ENCODE measurements at places on chromosomes 1 and 21. TPM values are rescaled to one million over a fixed set of nuclear protein-coding genes. Genes with fewer than 3 reads are reported as not detected.

GRCh38 chr1:14850563-14850962, 252.1 kb downstream of the KAZN start:
- peak; percentile 73 for DNase-seq

GRCh38 chr1:32988665-32989064, 24.1 kb upstream of the RNF19B start:
- no peak for DNase-seq

Gene SELL
- not detected for total RNA-seq

- no peak for DNase-seq
Measured at GRCh38 chr1:243628476-243628907, 221.6 kb downstream of the AKT3 start.

GRCh38 chr1:201721082-201722049, 107.6 kb upstream of the IPO9 start:
- DNase-seq, result no peak

GRCh38 chr1:247493106-247493505, 35.2 kb upstream of the OR2B11 start:
- DNase-seq, result no peak

DNA sequence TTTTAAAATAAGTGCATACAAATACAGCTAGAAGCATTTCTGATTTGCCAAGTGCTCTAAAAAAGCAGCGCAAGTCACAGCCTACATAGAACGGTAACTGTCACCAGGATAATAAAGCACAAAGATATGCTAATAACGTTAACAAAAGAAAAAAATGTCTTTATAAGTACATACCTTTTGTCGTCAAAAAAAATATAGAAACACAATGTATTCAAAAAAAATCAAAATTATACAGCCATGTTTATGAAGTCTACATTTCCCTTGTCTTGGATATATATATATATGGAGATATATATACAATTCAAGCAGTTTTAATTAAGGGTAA, 3.2 kb downstream of the IRF2BP2 start:
- DNase-seq, result no peak

DNA sequence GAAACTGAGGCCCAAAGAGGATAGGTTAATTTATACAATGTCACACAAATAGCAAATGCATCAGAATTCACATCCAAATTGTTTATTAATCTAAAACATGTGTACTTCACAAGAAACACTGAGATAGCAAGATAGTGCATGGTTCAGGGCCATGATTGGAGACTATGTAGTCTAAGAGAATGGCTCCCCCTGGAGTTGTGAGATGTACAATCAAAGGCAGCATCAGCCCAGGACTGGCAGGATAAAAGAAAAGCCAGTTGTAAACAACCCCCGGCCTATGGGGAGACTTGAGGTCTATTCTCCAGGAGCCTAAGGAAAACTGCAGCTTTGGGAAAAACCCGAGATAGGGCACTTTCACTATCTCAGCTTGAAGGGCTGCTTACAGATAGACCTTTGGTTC, 511.0 kb downstream of the OMA1 start:
- no peak for DNase-seq

DNA sequence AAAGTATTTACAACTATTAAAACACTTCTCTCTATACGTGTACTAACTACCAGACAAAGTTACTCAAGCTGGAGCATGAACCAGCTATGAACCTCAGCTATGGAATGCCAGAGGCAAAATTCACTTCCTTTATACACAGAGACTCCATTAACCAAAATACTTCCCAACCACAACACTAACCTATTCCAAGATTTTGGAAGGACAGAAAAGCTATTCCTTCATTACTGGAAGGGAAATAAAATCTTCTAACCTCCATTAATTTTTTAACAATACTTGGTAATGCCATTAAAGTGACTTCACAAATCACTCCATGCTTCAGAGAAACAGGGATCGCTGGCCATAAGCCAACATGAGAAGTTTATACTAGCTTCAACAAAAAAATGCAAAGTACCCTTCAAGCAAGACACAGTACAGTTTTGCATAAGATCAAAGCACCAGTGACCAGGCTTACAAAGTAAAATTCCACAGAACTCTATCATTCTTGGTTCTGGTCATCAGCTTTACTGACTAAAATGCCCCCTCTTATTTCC, 58.0 kb downstream of the PUM1 start:
- no peak for DNase-seq

DNA sequence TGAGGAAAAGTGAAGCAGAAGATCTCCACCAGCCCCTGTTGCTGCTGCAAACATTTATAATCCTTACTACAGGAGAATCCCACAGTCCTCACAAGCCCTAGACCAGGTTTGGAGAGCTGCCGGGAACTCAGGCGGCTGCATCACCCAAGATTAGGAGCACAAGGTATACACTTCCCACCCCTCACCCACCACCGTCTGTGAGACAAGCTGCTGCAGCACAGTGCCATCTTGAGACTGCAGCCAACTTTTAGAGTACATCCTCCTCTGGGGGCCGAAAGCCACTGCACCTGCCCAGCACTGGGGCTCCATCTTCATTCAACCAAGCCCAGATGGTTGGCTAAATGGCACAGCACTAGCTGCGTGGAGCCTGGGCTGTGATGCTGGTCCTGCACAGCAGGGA, 13.8 kb downstream of the OLFML3 start:
- no peak for DNase-seq

GRCh38 chr1:104706631-104707147, 957.0 kb downstream of the AMY1C start:
- DNase-seq, result no peak

- DNase-seq, result no peak
Measured at GRCh38 chr1:30331415-30332065, 391.8 kb downstream of the MATN1 start.

- no peak for DNase-seq
Measured at GRCh38 chr1:226276987-226277386, 32.0 kb downstream of the LIN9 start.

GRCh38 chr1:93908394-93909145, 660 bp downstream of the GCLM start:
- DNase-seq, result peak; percentile 54

- DNase-seq, result no peak
Measured at GRCh38 chr1:48725341-48726046, 51.2 kb downstream of the BEND5 start.

DNA sequence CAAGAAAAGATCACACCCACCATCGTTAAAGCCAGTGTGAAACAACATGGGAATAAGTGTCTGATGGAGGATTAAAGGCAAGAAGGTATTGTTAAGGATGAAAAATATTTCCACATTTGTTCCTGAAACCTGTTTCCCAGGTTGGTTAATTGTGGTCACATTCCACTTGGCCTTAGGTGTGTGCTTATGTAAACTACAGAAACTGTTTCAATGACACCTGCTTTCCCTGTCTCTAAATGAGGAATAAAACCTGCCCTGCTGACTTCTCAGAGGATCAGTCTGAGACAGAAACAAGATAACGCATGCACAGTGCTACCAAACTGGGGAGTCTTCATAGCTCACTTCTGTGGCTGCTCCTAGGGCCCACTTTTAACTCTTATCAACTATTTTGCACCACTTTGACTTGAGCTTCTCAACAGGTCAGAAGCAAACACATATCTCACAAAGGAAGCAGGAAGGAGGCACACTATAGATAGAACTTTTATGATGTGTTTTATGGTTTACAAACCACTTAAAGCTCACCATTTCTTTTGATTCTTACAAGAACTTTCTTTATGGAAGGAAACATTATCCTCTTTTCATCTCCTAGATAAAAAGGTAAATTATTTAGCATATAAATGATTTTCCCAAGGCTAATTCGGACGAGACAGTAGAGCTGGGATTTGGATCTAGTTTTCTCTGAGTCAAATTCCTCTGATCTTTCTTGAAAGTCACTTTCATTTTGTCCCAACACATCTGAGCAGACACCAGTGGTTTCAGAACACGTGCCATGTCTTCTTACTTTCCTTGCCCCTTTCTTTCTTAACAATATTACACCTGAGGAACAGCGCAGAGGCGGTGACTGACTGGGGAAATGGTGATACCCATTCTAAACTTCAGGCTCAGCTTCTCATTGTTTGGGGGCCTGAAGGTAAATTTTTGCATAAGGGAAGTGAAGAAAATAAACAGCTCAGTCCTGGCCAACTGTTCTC, 33.4 kb downstream of the CYP2J2 start:
- DNase-seq, result no peak

DNA sequence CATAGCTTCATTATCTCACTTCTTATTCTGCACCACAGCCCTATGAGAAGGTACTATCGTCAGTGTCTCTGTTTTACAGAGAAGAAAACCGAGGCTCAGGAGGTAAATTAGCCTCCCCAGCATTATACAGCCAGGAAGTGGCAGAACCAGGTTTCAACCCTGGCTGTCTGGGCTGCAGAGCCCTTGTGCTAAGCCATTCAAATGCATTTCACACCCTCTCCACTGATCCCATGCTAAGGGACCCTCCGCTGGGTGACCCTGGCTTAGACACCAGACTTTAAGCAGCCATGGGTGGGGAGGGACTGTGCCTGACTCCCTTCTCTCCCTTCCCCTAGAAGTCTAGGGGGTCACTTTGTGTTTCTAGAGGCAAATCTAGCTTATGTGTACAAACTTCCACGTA, 87.5 kb downstream of the RRAGC start:
- no peak for DNase-seq

Gene MAGI3
- 75.8 TPM for total RNA-seq

Gene ST6GALNAC5
- total RNA-seq, result 12.9 TPM

- DNase-seq, result no peak
Measured at GRCh38 chr1:169495916-169496315, 10.2 kb upstream of the SLC19A2 start.

- DNase-seq, result no peak
Measured at GRCh38 chr1:213008564-213008963, 7.1 kb downstream of the ANGEL2 start.

Gene AK5
- not detected for total RNA-seq

- DNase-seq, result no peak
Measured at GRCh38 chr1:54602554-54602953, 20.8 kb downstream of the FAM151A start.

- peak; percentile 63 for DNase-seq
Measured at GRCh38 chr1:175390081-175390481, 197.5 kb upstream of the KIAA0040 start.

DNA sequence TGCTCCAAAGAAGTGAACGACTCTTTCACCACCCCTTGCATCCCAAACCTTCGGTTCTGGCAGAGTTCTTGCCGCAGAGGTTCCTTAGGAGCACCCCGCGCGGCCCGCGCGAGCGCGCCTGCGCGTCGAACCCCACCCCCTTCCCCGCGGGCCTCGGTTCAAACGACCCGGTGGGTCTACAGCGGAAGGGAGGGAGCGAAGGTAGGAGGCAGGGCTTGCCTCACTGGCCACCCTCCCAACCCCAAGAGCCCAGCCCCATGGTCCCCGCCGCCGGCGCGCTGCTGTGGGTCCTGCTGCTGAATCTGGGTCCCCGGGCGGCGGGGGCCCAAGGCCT, at the start of gene C1orf56:
C1orf56 (plus strand) TSS at position 161 of the 334 bp plus-strand sequence; CDS start at position 258, 97 bp downstream.
- DNase-seq, result peak; percentile 67

Gene PCBP3
- 4.6 TPM for total RNA-seq

DNA sequence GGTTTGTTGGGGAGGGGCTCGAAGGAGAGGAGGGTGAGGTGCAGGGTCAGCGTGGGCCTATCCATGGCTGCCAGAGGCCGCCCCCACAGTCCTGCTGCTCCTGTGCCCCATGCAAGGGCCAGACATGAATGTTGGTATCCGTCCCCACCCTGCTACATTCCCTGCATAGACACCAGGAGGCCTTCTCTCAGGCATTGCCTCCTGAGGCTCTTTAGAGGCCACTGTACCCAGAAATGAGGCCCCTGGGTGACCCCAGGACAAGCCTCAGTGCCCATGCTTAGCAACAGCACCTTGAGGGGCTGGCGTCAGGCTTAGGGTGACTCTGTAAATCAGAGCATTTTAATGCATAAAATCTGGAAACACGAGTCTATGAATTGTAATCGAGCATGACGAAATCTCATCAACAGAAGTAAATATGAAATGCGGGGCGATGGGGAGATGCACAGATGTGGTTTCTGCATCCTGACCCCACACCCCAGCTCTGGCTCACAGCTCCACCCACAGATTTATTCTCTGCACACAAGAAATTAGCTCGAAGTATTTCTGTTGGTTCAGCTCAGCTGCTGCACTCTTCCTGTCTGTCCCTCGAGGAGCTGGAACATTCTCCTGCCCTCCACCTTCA, 124.0 kb upstream of the CSF3R start:
- no peak for DNase-seq

GRCh38 chr1:79646880-79647279, 640.4 kb upstream of the ADGRL4 start:
- DNase-seq, result no peak

- no peak for DNase-seq
Measured at GRCh38 chr1:24364605-24364974, 45.4 kb downstream of the GRHL3 start.

Gene PPM1J
- total RNA-seq, result 0.66 TPM

DNA sequence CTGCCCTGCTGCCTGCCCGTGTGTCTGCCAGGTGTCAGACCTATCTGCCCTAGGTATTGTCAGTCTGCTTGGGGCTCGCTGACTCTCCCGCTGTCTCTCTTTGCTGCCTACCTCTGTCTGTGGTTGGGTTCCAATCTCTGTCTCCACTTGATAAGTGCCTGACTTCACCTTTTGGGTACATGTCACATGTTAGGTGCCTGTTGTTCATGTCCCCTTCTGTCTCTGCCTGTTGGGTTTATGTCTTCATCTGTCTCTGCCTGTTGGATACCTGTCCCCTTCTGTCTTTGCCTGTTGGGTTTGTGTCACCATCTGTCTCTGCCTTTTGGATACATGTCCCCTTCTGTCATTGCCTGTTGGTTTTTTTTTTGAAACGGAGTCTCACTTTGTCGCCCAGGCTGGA, 14.6 kb downstream of the RPS6KA1 start:
- no peak for DNase-seq

- no peak for DNase-seq
Measured at GRCh38 chr1:192530254-192530653, 45.3 kb upstream of the RGS1 start.

- DNase-seq, result no peak
Measured at GRCh38 chr1:11620405-11620804, 33.8 kb downstream of the FBXO2 start.

DNA sequence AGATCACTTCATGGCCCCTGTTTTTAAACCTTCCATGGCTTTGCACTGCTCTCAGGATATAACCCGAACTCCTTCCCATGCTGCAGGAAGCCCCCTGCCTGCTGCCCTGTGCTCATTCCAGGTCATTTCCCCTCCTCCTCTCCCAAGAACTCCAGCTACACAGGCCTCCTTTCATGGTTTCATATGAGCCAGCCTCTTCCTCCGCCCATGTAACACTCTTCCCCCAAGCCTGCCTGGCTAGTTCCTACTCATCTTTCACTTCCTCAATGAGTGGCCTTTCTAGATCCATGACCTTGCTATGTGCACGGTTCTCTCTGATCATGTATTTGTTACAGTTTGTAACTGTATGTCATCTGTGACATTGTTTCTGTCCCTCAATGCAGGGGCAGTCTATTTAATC, 3.1 kb upstream of the NCF2 start:
- DNase-seq, result no peak
